ENCODE measurements at places on chromosomes 4 and X.
A peak's percentile ranks its signal among the peaks of the same experiment; 100 is the strongest.

- no peak for DNase-seq
These were observed 37.8 kb upstream of the PCDH19 start for GRCh38 chrX:100447655-100448397.

DNA sequence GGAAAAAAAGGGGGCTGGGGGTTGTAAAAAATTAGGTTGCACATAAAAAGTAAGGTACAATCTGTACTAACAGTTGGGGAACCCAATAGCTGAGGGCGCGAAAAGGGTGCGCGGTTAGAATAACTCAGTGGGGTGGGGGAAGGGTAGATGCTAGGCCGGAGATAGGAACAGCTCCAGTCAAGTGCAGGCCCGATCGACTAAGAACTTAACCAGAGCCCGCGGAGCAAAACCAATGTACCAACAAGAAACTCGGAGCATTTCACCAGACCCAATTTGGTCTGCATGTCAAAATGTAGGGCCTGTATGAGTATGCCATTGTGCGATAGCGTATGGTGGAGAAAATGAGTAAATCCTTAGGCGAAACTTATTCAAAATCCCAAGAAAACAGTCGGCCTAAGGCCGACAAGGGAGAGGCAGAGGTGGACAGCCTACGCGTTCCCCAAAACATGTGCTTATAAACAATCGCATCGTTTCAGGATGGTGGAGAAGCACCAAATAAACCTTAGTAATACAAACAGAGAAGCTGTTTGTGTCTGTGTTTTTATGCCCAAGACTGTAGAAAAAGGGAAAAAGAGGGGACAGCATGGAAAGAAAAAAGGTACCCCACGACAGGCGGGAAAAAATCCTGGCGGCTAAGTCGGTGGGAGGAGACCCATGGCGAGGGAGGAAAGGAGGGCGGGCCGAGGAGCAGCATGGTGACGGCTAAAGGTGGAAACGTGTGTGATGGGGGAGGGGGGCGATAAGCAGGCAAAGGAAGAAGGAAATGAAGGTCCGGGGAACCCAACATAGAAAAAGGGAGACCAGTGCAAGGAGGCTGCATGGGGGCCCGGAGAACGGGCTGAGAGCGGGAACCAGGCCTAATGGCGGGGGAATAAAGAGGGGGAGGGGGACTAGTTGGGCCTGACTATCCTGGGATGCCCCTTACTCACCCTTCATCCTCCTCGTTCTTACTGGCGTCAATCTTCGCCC, 990 bp downstream of the HNRNPD start:
- peak; percentile 3 for DNase-seq

DNA sequence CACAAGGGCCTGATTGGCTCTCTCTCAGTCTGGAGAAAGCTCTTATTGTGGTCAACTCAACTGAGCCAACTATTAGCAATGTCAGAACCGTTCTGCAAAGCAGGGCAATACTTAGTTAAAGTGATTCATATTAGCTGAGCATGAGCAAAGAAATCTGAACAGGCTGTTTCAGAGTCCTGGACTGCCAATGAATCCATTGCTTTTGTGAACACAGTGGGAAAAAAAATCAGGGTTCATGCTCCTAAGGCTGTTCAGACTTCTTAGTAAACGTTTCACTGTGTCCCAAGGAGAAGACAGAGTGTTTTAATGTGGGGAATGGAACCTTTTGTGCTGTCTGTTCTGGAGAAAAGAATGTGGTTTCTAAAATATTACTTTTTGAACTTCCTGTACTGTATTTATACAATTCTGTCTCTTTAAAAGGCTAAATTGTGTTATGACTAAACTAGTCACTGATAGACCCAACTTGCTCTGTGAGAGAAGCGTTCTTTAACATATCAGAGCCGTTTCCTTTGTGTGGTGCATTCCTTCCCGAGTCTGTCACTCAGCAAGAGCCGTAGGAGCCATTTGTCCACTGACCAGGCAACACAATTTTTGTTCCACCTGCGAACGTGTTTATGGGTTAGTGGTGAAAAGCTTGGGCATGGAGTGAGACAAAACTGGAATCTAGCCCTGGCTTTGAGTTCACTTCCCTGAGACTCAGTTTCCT, 366.1 kb downstream of the FBXO8 start:
- DNase-seq, result no peak

DNA sequence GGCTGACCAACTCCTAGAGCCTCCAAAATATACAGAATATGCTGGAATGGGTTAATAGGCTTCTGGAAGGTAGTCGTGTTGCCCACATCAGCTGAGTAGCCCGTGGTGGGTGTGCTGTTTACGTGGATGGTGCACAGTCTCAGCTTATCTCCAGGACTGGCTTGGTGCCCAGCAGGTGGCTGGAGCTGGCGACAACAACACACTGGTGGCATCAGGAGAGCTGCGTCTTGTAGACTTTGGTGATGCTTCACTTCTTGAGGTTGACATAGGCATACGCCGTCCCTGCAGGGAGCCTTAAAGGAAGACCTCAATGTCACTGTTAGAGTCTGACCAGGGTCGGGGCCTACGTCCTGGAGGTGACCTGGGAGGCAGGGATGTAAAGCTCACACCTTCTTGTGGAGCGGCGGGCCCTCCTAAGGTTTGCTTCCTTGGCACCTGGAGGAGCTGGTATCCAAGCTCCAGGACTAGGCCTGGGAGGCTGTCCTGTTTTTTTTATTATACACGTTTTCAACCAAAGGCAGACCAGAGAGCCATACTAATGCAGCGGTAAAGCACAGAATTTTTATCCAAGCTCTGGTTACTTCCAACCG, 26.5 kb upstream of the RBMX start:
- DNase-seq, result no peak

DNA sequence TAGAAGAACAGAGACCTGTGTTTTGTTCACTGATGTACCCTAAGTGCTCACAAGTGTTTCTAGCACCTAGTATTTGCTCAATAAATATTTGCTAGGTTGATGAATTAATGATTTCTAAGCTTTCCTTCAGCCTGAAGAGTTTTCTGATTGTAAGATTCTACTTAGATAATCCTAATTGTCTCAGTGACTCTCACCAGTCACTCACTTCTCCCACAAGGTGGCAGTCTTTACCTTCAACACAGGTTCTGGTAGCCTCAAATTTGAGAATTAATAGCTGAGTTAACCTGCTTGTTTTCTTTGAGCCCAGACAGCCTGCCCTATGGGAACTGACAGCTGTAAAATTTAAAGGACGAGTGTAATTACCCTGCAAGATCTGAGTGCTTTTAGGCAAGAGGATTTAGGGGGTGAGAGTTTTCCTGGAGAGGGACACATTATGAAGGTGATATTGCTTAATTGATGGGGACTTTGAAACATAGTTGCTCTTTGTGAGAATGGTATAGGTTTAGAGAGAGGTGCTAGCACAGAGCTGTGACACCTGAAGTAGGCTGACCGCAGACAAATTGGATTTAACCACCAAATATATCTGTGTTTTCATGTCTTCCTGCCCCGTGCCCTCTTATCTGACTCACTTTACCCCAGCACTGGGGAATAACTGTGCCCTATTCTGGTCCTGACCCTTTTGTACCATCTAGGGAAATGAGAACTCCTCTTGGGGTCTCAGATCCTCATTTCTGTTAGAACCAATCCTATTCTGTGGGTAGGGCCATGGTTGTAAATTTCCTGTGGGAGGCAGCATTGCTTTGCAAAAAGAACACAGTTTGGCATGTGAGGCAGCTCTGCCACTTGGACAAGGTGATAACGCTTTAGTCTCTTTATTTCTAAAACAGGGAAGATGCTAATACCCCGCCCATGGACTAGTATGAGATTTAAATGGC, 27.7 kb downstream of the CD38 start:
- DNase-seq, result no peak

DNA sequence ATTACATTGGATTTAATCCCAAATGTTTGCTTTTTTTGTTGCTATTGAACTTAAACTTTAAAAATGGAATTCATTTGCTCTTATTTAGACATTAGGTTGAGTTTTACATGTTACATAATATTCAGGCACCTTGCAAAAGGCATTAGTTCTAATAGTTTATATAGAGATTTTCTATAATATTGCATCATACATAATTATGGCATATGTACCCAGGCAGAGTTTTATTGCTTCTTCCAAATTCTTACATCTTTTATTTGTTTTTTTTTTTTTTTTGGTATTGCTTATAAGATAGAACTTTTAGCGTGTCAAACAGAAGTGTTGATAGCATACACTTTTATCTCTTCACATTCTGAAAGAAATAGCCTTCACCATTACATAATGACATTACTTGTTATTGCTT, 487.7 kb downstream of the GABRG1 start:
- DNase-seq, result no peak

GRCh38 chrX:2955838-2956237, 26.7 kb upstream of the ARSD start:
- no peak for DNase-seq

GRCh38 chr4:36601864-36602495, 320.6 kb downstream of the DTHD1 start:
- no peak for DNase-seq

GRCh38 chrX:153667956-153668396, 5.6 kb downstream of the PNCK start:
- DNase-seq, result no peak

DNA sequence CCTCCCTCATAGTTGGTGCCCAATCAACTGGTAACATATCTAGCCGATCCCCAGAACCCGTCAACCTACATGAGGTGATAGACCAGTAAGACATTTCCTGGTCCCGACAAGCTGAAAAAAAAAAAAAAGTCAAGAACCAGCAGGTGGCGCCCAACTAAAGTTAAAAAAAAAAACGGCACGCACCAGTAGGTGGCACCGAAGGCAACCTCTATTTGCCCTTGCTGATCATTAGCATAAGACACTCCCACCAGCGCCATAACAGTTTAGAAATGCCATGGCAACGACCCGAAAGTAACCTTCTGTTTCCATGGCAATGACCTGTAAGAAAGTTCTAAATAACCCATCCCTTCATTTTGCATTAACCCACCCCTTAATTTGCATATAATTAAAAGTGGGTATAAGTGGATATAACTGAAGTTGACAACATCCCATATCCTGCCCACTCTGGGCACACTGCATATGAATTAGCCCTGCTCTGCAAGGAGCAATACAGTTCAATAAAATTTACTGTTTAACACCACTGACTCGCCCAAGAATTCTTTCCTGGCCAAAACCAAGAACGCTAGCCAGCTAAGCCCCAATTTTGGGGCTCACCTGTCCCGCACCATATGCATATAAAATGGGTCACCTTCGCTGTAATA, 83.9 kb upstream of the SPANXB1 start:
- DNase-seq, result no peak

DNA sequence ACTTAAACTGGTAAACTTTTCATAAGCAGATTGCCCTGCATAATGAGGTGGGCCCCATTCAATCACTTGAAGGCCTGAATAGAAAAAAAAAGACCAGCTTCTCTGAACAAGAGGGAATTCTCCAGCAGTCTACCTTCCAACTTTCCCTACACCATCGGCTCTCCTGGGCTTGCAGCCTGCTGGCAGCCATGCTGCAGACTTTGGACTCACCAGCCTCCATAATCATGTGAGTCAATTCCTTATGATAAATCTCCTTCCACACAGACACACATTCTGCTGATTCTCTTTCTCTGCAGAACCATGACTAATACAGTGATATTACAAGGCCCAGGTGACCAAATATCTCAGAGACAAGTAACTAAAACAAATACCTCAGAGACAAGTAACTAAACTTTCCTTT, 113.8 kb upstream of the WDR17 start:
- no peak for DNase-seq

DNA sequence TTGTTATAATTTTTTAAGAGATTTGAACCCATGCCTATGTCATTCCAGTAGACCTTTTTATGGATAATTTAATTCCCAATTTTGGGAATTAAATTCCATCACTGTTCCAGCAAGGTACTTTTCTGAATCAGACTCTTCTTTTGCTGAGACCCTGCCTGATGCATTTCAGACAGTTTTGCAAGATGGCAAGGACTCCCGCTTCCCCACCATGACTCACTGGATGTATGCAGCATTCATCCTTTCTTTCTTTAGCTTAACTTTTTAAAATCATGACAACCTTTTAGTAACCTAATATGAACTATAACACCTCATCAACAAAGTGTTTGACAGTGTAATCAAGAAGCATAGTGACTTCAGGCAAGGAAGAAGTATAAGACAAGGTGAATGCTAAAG, 178.1 kb upstream of the LEF1 start:
- DNase-seq, result no peak
